Osteoblast (primary cell): ENCODE measurements at places on chromosomes 4 and X.
A peak's percentile ranks its signal among the peaks of the same experiment; 100 is the strongest.

DNA sequence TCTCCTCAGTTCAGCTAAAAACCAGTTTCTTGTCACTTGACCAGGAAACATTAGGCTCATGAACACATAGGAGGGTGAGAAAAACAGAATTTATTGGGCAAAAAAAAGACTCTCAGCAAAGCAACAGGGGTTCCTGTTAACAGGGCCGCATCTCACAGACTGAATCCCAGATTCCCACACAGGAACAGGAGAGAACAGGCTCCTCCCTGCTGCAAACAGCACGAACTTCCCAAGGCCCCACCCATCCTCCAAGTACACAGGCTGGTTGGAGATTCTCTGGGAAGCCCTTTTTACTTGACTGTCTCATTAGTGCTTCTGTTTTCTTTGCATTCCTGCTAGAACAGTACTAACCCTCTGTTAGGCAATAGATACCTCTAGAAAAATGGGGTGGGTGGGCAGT lies 52.4 kb upstream of the IL21 start:
- peak; percentile 62 for DNase-seq

DNA sequence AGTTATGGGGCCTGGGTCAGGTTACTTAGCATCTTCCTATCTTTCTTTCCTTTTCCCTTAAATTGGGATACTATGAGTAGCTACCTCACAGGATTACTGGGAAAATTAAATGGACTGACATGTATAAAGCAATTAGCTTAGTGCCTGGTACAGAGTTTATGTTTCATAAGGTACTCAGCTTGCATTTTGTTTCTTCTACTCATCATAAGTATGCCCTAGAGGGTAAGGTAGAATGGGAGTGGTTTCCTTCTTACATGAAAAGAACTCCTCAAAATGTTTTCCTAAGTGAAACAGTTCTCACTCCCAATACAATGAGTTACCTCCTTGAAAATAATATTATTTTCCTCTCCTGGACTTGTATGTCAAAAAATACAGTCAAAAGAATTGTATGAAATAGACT lies 75.7 kb downstream of the NPFFR2 start:
- DNase-seq, result no peak

- no peak for DNase-seq
Measured at GRCh38 chr4:174260099-174260498, 23.4 kb downstream of the FBXO8 start.

DNA sequence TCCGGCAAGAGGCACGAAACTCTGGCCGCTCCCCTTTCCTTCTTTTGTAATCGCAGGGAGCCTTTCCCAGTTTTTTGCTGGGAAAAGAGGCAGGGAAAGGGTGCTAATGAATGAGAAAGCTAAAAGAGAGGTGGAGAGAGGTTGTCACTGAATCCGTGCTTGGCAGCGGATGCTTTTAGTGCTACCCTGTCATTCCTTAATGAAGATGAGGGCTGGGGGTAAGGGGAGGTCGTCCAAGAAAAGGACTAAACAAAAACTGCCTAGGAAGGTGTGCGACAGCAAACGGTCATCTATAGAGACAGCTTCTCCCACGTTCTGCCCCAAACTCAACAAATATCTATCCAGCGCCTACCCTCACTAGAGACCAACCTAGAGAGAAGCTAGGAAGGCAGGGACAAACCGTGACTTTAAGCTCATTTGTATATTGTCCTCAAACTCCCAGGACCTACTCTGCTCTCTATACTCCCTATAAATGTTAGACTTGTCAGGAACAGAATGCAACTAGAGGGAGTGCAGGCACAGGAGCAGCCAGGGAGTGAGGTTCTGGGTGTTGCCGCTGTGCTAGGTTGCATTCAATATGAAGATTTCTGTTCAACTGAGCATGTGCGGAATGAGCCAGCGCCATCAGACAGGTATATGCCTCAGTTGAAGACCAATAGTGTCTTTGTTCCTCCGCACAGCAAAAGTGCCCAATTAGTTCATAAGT lies 777 bp upstream of the CASK start:
- DNase-seq, result peak; percentile 82

DNA sequence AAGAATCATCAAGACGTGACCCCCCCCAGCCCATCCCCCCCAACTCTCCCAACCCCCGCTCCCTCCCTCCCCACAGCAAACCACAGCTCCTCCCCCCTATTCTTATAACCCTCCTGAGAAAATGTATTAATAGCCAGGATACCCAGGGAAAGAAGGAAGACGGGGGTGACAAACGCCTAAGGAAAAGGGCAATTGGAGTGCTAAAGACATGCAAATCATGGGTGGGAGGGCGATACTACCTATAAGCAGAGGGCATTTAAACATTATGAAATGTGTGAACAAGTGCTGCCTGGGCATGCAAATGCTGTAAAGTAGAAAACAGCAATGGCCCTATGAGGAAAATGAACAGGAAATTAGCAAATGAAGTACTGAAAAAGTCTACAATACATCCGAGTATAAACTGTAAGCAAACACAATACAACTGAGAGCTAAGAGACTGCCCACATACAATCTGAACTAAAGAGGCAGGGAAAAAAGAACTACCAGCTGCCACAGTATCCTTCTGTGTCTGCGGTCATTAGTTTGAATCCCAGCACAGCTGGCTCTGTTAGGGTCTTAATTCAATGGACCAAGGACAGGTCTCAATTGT lies 2.4 kb downstream of the CXXC4 start:
- DNase-seq, result peak; percentile 76

GRCh38 chrX:31136144-31136611 lies 64.3 kb upstream of the FTHL17 start:
- no peak for DNase-seq
